ENCODE measurements at places on chromosomes 12 and 14. TPM values are rescaled to one million over a fixed set of nuclear protein-coding genes. Genes with fewer than 3 reads are reported as not detected.
A peak's percentile ranks its signal among the peaks of the same experiment; 100 is the strongest.

DNA sequence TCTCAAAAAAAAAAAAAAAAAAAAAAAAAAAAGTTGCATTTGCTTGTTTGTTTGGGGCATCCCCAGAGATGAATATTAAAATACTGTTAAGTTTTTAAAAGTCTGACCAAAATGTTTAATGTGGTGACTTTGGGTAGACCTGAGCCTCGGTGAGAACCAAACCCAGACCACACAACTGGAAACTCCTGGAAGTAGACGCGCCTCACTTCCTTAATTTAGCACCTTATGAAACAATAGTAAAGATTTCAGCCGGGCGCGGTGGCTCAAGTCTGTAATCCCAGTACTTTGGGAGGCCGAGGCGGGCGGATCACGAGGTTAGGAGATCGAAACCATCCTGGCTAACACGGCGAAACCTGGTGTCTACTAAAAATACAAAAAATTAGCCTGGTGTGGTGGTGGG is 9.3 kb downstream of the NFKBIA start:
- no peak for DNase-seq

DNA sequence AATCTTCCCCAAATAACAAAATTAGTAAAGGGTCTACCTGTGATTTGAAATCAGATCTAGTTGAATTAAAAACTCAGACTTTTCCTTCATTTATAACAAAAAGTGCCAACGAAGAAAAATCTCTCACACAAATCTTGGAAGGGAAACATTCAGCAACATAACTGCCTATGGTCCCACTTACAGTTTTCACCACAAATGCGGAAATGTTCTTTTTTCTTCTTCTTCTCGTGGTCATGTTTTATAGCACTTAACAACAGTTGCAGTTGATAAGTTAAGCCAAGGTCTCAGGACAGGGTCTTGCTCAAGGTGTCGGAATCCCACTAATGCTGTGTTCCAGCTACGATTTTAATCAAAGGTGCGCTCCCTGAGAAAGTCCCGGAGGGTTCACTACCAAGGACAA is 10.1 kb downstream of the RNASE6 start:
- no peak for DNase-seq

GRCh38 chr12:28827861-28828260 is 321.2 kb upstream of the FAR2 start:
- DNase-seq, result no peak

DNA sequence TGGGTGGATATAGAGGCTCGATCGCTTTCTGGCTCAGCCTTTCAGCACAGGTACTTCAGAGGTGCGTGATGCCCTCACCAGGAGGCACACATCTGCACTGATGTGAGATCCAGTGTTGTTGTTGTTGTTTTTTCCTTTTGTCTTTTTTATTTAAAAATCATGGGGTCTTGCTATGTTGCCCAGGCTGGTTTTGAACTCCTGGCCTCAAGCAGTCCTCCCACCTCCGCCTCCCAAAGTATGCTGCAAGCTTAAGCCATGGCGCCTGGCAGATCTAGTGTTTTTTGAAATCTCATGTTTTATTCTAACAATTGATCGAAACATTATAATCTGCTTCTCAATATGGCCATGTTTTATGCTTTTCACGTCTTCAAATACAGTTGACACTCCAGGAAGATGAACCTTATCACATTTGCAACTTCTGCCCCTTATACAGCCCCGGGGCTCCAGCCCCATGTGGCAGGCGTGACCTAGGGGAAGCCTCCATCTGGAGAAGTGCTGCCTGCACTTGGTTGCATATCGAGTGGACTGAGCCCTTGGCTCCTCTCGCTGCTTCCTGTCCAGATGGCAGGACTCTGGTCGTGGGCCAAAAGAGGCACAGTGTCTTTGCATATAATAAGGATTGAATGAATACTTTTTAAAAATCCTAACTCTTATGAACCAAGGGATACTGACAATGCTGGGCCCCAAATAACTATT is 71.7 kb downstream of the TRAF3 start:
- peak; percentile 29 for DNase-seq

DNA sequence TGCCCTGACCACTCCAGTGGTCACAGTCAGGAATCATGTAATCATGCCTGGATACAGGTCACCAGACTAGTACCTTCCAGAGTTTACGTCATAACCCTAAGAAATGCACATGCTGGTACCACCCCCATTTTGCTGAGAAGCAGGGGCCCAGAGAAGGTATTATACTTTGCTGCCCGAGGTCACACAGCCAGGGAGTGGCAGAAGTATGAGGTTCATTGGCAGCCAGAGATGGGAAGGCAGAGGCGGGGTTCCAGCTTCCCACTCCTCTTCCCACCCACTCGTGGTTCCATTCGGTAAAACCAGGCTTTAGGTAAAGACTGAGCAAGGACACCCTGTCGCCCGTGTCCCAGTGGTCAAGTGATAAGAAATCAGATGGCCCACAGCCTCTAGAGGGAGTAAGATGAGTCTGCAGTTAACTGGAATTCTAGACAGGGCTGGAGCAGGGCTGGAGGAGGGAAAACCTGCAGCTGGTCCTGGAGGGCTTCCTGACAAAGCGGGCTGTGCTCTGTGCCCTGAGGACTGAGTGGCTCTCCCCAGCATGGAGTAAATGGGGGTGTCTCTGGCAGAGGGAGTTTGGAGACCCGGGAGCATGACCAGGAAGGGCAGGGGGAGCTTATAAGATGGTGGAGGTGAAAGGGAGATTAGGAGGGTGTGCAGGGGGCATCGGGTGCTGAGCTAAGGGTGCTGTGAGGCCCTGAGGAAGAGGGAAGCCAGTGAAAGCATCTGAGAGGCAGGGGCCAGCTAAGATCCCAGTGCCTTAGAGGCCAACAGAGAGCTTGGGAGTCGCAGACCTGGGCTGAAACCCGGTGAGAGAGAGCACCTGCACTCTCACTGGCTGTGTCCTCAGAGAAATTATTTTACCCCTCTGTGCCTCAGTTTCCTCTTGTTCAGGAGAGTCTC is 5.7 kb downstream of the FAM222A start:
- no peak for DNase-seq

GRCh38 chr12:12716151-12716792 is 896 bp upstream of the CDKN1B start:
- DNase-seq, result no peak

DNA sequence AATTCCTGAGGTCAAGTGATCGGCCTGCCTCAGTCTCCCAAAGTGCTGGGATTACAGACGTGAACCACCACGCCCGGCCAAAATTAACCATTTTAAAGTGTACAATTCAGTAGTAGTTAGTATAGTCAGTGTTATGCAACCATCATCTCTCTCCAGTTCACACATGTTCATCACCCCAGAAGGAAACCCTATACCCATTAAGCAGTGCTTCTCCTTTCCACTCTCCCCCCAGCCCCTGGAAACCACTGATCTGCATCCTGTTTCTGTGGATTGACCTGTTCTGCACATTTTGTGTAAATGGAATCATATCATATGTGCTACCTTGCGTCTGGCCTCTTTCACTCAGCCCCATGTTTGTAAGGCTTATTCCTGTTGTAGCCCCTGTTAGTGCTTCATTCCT is 52.2 kb downstream of the PHETA1 start:
- no peak for DNase-seq

DNA sequence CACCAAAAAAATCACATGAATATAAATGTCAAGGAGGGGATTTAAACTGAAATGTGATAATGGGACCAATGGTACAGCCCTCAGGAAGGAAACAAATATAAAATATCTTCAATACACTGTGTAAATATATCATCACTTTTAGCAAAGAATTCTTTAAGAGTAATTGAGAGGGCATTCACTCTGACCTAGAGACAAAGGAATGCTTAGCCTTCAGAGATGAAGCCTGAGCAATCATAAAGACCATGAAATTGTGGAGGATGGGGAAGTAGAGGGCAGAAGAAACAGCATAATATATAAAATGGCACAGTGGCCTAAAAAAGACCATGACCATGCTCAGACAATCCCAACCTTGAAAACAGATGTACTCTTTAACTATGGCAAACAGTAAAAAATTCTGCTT is 20.4 kb downstream of the YAF2 start:
- no peak for DNase-seq

DNA sequence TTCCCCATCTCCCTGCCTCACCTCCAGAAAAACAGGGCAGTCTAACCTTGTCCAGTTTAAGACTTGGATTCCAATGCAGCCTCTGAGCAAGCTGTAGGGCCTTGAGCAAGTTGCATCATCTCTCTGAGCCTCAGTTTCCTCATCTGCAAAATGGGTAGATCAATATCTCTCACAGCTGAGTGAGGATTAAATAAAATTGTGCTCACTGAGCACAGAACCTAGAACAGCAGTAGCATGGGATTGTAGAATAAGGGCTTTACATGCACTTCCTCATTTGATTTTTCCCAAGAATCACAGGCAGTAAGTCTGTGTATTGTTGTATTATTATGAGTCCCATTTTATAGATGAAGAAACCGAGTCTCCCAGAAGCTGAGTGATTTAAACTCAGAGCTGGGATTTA is 2.0 kb downstream of the DTX1 start:
- no peak for DNase-seq

The SLCO1B1 gene
- total RNA-seq, result 0.12 TPM

The CLEC6A gene
- total RNA-seq, result not detected

The RDH12 gene
- 166 TPM for total RNA-seq

Data from mucosa of gallbladder (tissue), 1 donor.